Motor neuron (in vitro differentiated cells): ENCODE measurements at places on chromosomes 16 and 17.

GRCh38 chr16:84986102-84986501, 25.2 kb downstream of the ZDHHC7 start:
- no peak for ATAC-seq

- no peak for ATAC-seq
These were observed 41.8 kb downstream of the TNRC6C start for GRCh38 chr17:78000341-78000740.

- peak; percentile 88 for ATAC-seq
These were observed 8.2 kb downstream of the TUBG2 start for GRCh38 chr17:42667088-42667951.

GRCh38 chr16:51556694-51557340, 405.7 kb upstream of the SALL1 start:
- ATAC-seq = peak; percentile 99

GRCh38 chr17:510226-510917, 157.8 kb upstream of the RPH3AL start:
- no peak for ATAC-seq

DNA sequence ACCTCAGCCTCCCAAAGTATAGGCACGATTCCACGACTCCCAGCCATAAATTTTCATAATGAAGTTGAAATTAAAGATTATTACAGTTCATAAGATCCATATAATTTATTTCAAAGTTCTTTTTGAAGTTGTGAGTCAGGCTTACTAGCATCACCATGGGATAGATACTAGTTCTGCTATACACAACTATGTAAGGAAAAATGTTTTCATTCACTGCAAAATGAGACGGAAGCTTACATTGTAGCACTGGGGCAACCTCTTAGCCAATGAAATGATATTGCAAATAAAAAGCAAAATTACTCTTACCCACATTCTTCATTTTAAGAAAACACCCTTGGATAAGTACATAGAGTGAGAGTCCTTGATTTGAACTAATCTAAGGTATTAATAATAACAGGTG, 18.8 kb upstream of the MARCHF10 start:
- ATAC-seq = no peak

GRCh38 chr17:28738680-28739384, 5.0 kb upstream of the TRAF4 start:
- no peak for ATAC-seq

- no peak for ATAC-seq
These were observed 40.4 kb downstream of the PITPNC1 start for GRCh38 chr17:67417507-67417906.

DNA sequence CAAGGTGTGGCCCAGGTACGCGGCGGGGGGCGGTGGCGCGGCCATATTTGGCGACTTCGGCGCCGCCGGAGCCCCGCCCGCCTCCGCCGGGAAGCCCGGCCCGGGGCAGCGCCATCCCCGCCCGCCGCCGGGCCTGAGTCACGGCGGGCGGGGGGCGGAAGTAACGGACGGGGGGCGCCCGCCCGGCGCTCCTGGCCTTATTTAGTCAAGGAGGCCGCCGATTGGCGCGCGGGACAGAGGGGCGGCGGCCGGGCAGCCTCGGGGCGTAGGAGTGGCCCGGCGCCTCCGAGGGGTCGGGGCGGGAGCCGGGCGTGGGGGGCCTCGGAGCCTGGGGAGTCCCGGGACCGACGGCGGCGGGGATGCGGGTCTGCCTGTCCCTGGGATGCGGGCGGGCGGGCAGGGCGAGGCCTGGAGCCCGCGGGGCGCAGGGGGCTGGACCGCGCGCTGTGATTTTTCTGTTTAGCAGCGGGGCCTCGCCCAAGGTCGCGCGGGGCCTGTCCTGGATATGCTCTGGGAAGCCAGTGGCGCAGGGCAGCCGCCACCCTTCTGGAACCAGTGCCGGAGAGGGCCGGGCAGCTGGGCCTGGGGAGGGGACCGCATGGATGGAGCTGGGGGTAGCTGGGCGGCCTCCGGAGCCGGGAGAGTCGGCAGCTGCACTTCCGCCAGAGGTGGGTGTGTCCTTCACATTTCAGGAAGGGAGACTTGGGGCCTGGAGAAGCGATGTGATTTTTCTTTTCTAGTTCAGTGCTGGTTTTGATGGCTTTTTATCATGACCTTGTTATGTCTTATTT, 2.3 kb upstream of the ACTG1 start:
- peak; percentile 26 for ATAC-seq

- no peak for ATAC-seq
These were observed 1.6 kb downstream of the TMC8 start for GRCh38 chr17:78132084-78132676.

- ATAC-seq = no peak
These were observed 114.5 kb upstream of the MAF start for GRCh38 chr16:79715061-79715460.

GRCh38 chr17:68184141-68184571, 63.7 kb upstream of the AMZ2 start:
- ATAC-seq = no peak

GRCh38 chr16:85670840-85671239, 17.9 kb downstream of the GINS2 start:
- no peak for ATAC-seq

DNA sequence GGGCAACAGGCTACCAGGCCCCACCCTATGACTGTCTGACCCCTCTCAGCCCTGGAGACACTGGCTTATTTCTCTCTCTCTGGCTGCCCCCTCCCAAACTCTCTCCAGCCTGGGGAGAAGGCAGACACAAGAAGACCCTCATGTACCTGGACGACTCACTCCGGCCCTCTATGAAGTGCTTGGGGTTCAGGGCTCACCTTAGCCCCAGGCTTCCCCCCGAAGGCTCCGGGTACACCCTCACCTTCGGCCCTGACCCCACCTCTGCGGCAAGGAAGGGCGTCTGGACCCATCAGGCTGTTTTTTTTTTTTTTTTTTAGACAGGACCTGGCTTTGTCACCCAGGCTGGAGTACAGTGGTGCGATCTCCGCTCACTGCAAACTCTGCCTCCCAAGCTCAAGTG, 906 bp upstream of the CARMIL2 start:
- ATAC-seq = no peak

- no peak for ATAC-seq
These were observed 232.4 kb downstream of the CBLN1 start for GRCh38 chr16:49049191-49049590.

DNA sequence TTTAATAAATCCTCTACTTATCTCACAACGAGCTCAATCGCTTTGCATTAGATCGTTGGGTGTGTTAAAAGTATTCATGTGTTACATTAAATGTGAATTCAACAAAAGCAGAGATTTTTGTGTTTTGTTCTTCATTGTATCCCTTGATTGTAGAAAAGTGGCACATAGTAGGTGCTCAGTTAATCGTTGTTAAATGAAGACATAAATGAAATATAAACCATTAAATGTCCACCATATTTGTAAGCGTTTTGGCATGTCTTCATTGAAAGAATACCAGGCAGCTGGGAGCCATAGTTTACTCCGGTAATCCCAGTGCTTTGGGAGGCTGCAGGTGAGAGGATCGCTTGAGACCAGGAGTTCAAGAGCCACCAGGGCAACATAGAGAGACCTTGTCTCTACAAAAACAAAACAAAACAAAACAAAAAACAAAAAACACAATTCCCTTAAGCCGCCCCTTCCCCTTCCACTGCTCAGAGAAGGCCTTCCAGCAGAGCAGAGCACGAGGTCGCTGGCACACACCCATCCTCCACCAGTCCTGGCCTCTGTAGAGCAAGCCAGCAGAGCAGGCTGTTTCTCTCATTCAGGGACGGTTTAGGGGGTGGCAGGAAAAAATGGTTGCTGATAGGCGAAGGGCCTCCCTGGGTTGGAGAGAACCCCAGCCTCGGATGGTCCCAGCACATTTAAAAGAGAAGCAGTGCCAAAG, 673 bp upstream of the CHD9 start:
- ATAC-seq = peak; percentile 11

GRCh38 chr16:27224271-27224737, 21.0 kb downstream of the KDM8 start:
- ATAC-seq = no peak

DNA sequence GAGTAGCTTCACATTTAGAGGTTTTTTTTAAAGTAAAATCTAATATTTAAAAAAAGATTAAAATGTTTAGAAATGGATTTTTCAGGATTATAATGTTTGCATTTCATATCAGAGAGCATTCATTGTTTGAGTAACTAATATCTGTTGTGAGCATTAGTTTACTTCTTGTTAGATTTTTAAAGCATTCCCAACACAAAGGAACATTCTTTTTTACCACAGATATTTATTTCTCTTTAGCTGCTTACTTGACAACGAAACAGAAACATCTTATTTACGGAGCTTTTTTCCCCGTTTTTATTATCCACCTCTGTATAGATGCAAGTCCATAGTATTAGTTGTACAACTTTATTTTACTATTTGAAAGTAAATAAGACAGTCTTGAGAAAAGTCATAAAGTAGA, 53.0 kb downstream of the NFAT5 start:
- no peak for ATAC-seq

DNA sequence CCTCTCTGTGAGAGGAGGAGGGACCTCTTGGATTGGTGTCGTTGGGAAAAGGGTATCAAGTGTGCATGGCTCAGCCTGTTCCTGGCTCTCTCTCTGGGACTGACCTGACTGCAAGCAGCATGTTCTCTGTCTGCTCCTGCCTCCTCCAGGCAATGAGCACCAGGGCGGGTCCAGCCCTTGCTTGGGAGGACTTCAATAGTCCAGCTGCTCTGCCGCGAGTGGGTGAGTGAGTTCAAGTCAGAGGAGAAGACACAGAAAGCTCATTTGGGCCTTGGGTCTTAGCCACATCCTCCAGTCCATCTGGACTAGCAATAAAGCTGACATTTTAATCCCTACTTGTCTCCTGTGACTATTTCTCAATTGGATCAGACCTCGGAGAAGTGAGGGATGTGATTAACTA, 25.2 kb upstream of the TNS4 start:
- ATAC-seq = no peak

DNA sequence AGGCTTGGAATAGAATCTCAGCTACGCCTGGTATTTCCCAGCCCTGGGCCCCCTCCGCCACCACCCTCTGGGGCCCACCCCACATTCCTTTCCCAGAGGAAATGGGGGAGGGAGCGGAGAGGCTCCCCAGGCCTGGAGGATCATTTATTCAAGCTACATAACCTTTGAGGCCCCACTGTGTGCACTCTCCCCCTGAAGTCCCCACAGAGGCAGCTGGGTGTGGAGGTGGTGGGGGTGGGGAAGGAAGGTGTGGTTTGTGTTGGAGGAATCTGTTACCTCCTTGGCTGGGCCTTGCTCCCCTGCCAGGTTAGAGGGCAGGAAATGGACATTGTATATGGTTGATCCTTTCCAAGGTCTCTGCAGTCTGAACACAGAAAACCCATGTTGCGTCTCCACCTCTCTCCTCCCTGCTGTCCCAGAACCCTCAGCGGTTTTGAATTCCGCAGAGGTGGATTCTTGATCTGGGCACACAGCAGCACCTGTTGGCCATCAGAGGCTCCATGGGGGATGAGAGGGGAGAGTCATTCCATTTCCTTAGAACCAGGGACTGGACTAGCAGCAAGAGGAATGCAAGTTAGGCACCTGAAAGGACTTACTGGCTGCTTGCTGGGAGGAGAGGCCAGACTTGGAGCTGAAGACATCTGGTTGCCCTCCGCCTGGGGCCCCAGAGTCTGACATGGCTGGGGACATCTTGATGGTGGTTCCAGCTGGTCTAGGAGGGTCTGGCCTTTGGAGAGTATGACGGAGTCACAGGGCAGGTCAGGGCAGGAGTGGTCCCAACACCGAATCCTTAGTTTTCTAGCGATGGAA, 23.0 kb downstream of the ARHGAP23 start:
- peak; percentile 35 for ATAC-seq

- ATAC-seq = no peak
These were observed 204.2 kb downstream of the PRKCA start for GRCh38 chr17:66506641-66507040.

- ATAC-seq = no peak
These were observed 17.1 kb downstream of the ST6GALNAC1 start for GRCh38 chr17:76626442-76626841.

- no peak for ATAC-seq
These were observed 12.2 kb downstream of the HIC1 start for GRCh38 chr17:2067048-2067561.

- peak; percentile 64 for ATAC-seq
These were observed 3.8 kb upstream of the HAP1 start for GRCh38 chr17:41738077-41738800.

DNA sequence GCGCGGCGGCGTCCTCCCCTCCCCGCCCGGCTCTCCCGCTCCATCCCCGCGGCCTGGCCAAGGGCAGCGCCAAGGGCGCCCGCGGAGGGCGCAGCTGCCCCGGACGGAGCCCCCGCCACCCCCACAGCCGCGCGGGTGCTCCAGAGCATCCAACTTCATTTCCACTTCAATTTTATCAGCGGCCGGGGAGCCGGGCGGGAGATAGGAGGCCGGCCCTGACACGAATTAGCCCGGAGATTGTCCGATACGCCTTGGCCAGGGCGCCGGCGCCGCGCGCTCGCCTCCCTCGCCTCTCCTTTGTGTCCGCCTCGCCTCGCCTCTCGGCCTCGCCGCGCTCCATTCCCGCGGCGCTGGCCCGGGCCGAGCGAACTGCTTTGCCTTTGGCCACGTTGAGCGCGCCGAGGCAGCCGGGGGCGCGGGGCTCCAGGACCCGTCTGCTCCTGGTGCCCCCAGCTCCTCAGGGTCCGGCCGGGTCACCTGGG, 129.1 kb upstream of the LHX1 start:
- peak; percentile 61 for ATAC-seq

DNA sequence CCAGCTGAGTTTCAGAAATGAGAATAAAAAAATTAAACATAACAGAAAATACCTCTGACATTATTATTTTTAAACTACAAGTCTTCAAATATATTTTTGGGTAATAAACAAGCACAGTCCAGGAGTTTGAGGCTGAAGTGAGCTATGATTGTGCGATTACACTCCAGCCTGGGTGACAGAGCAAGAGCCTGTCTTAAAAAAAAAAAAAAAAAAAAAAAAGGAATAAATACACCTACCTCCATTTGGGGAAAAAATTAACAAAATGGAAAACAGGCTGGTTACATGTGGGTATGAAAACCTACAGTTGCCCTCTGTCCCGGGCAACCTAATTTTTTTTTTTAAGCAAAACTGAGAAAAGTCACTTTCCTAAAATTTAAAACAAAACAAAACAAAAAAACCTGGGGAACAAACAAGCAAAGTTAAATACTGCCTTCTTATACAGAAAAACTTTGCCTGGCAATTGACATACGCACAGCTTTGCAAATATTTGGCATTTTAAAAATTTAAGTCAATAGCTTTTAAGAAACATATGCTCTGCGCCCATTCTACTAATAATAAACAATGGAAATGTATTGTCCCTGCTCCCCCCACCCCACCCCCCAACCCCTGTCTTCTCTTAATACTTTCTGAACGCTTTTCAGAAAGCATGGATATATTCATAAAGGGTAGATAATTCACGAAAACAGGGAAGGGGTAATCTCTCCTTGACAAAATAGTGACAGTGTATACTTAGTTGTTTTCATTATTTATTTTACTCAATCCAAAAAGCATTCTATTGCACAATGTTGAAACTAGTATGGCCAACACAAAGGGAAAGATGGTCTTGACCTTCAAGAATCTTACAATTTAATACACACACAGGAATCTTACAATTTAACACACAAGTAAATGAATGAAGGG, 81.3 kb downstream of the STH start:
- no peak for ATAC-seq
